ENCODE measurements at places on chromosomes 3 and 15. TPM values are rescaled to one million over a fixed set of nuclear protein-coding genes. Genes with fewer than 3 reads are reported as not detected.

Gene EMC7
- polyA plus RNA-seq: 102 TPM

Gene PARP15
- polyA plus RNA-seq: 0.62 TPM

Gene C3orf22
- polyA plus RNA-seq: not detected

Gene LRTM1
- 0.43 TPM for polyA plus RNA-seq

Gene DCBLD2
- polyA plus RNA-seq: 195 TPM

Gene LNP1
- polyA plus RNA-seq: 4.7 TPM

Gene P3H2
- polyA plus RNA-seq: 24.2 TPM

Gene ACAP2
- 33.7 TPM for polyA plus RNA-seq

Gene LMOD3
- polyA plus RNA-seq: 0.20 TPM

Gene LEKR1
- 0.35 TPM for polyA plus RNA-seq
